ENCODE measurements at places on chromosomes 2 and 18.

DNA sequence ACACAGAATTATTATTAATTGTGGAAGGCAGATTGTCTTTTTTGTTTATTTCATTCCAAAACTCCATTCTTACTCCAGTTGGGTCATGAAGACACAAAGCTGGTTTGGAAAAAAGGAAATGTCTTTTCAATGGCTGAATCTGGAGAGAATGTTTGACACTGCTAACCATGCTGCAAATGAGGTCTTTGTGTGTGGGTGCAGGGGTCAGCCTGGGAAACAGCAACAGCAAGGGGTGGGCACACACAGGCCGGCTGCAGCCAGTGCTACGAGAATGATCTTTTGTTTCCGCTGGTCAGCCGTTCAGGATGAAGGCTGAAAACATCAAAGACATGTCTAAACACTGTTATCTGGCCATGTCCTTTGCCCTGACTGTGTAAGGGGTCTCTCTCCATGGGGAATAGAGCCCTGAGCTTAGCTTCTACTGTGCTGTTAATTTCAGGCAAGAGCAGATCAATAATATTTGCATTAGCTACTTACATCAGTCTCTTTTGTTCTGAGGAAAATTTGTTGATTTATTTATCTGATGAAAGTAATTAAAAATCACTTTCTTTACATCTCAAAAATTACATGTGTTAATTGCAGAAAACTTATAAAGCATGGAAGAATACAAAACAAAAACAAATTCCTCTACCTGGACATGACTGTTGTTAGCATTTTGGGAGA lies 33.3 kb upstream of the E2F6 start:
- no peak for DNase-seq

GRCh38 chr2:234291765-234292204 lies 205.1 kb downstream of the ARL4C start:
- peak; percentile 78 for DNase-seq

- no peak for DNase-seq
These were observed 18.2 kb upstream of the MBOAT2 start for GRCh38 chr2:9021563-9022211.

DNA sequence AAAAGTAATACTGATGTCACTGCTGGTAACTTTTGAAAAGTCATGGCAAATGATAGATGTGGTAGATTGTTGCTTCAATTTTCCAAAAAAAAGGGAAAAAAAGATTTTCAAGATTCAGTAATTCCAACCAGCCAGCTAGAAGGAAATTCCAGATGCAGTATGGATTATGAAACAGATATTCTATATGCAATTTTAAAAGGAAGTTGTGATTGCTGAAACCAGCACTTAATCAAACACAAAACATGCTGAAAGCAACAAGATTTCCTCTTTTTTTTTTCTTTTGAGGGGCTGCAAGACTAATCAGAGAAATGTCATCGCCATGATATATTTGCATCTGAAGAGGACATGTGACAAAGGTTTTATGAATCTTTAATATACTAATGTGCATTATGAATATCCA lies 5.1 kb upstream of the HNMT start:
- no peak for DNase-seq

DNA sequence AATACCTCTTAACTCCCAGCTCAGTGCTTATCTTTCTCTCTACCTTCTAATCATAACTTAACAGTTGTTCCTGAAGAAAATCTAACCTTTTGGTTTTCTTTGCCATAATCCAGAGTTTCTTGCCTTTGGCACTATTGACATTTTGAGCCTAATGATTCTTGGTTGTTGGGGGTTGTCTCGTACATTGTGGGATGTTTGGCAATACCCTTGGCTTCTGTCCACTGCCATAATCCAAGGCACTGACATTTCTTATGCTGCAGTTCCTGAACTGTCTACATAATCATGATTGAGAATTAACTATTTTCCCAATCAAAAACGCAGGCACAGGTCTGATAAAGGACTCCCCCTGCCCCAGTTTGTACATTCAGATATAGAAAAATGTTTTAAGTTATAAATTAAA lies 203.2 kb upstream of the MEX3C start:
- DNase-seq: no peak

- peak; percentile 8 for DNase-seq
These were observed 106.8 kb upstream of the SPATS2L start for GRCh38 chr2:200199576-200200263.

DNA sequence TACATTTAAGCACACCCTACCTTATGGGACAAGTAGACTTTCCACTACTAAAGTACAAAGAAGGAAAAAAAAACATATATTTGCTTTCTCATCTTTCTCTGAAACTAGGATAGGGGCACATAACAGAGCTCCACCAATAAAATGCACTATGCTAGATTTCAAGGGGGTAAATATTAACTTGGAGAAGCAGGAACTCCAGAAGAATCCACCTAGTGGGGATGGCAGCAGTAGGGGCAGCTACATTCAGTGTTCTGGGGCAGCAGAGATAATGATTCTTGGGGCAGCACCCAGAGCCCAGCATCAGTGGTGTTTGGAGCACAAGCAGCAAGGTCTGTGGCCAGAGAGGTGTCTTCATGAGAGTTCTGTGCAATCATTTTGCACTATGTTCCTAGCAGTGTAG lies 64.7 kb downstream of the DTNB start:
- no peak for DNase-seq

DNA sequence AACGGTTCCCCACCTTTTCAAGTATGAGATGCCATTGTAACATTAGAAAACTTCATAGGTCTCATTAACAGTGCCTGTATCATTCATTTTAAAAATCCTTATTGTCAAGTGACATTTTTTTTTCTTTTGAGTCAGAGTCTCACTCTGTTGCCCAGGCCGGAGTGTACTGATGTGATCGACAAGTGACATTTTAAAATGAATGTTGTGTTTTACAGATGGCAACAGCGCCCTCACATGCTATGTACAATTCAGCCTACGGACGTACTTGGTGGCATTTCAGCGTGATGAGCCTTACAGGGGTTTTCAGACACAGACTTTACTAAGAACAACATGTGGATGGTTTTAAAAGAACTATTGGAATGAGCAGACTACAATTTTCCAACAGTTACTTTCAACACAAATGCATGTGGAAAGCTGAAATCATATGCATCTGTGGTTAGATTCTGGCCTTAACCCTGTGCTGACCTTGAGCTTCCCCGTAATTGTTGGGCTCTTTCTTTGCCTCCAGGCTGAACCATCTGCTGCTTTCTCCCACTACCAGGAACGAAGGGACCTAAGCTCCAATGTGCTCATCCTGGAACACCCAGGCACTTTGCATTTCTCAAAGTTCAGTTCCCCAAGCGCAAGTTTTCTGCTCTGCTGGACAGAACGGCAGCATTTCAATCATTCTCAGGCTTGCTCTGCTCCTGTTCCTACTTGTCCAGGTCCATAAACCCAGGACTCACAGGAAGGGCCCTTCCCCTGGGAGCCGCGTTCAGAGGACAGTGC lies 119.9 kb upstream of the NDUFV2 start:
- no peak for DNase-seq

- no peak for DNase-seq
These were observed 221.6 kb downstream of the ALPK2 start for GRCh38 chr18:58407263-58407648.

DNA sequence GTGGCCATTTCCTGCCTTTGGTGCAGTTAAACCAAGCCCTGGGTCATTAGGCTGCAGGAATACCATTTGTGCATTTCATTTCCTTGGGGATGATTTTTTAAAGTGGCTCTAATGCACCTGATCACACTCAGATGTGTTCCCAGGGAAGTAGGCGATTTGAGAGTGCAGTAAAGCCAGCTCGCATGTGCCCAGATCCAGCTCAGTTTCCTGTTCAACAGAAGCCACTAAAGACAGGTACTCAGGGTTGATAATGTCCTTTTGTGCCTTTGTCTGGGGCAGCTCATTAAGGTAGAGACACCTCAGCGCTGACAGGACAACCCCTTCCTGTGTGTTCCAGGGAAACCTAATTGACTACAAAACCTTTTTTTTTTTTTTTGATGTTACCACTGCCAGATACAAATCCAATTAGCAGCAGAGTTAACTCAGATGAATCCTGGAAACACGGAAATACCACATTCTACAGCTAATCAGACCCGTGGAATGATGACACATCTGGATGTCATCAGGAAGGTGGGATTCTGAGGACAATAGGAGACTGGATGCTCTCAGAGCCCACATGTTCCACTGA lies 15.2 kb upstream of the CHRNA1 start:
- DNase-seq: no peak

- no peak for DNase-seq
These were observed 5.0 kb downstream of the RAB6C start for GRCh38 chr2:129984426-129984825.

GRCh38 chr18:45739848-45740247 lies 15.9 kb downstream of the SLC14A1 start:
- DNase-seq: no peak

- no peak for DNase-seq
These were observed 114.8 kb downstream of the MIB1 start for GRCh38 chr18:21855432-21855831.

- no peak for DNase-seq
These were observed 784.7 kb upstream of the PIK3C3 start for GRCh38 chr18:41170346-41170745.

DNA sequence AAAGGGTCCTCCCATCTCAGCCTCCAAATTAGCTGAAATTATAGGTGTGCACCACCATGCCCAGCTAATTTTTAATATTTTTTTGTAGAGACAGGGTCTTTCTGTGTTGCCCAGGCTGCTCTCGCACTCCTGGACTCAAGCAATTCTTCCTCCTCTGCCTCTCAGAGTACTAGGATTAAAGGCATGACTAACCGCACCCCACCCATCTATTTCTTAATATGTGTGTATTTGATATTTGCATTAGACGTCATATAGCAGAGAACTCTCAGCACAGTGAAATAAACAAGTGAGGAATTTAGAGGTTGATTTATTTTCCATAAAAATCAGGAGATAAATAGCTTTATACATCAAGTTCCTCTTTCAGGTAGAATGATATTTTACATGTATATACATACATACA lies 213.5 kb downstream of the FSIP2 start:
- no peak for DNase-seq

DNA sequence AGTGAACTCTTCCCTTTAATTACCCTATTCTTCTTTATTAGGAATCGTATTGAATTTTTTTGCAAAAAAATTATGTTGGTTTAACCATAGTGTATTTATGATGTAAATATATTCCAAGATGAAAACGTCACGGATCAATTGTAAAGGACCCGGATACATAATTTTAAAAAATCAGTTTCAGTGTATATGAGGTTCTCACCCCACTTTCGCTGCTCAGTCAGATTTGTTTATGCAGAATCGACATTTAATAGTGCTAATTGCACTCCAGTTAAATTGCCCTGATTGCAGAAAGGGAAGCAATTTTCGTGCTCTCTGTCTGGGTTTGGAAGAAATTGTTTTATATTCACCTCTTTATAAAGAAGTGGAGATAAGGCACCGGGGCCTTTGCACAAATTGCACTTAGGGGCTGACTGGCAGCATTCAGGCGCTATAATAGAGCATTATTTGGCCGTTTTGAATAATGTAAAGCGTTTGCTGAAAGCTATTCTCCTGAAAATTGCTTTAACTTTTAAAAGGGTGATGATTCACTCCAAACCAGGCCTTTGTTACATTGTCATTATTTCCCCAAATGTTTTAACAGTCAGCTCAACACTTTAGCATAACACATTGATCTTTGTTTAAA lies 3.0 kb upstream of the SP9 start:
- DNase-seq: no peak

GRCh38 chr2:85445316-85446295 lies 27.1 kb downstream of the SH2D6 start:
- no peak for DNase-seq

DNA sequence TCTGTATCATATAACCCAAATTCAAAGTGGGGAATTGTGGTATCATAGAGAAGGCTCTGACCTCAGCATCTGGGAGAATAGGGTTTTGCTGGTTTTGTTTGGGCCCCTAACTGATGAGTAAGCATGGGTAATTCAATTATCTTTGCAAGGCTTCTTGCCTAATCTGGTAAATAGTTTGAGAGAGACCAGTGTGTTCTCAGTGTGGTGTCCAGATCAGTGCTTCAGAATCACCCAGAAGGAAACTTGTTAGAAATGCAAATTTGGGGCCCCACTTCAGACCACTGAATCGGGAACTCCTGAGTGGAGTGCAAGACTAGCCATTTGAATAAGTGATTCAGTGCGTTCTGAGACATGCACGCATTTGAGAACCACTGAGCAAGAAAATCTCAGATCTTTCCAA lies 282.7 kb downstream of the EPHA4 start:
- no peak for DNase-seq

- DNase-seq: no peak
These were observed 98.8 kb upstream of the ZNF516 start for GRCh38 chr18:76593843-76594242.

All from activated CD4-positive, alpha-beta T cell treated with anti-CD3 and anti-CD28 coated beads, Interleukin-2, amount 50 U/mL, for 16 hours (primary cell).